ENCODE measurements at places on chromosomes 13 and 19. TPM values are rescaled to one million over a fixed set of nuclear protein-coding genes. Genes with fewer than 3 reads are reported as not detected.

The CGB8 gene
- total RNA-seq = 0.29 TPM

The CEACAM20 gene
- total RNA-seq = not detected

The HMG20B gene
- total RNA-seq = 89.5 TPM

The ZNF805 gene
- total RNA-seq = 21.1 TPM

The SIGLEC10 gene
- total RNA-seq = not detected

The DKKL1 gene
- 9.9 TPM for total RNA-seq

The AMER2 gene
- total RNA-seq = 0.57 TPM

The COMP gene
- total RNA-seq = 0.16 TPM

All from mesothelial cell of epicardium (in vitro differentiated cells).